Osteoblast (primary cell): ENCODE measurements at places on chromosomes 16 and 17. TPM values are rescaled to one million over a fixed set of nuclear protein-coding genes. Genes with fewer than 3 reads are reported as not detected.
A peak's percentile ranks its signal among the peaks of the same experiment; 100 is the strongest.

DNA sequence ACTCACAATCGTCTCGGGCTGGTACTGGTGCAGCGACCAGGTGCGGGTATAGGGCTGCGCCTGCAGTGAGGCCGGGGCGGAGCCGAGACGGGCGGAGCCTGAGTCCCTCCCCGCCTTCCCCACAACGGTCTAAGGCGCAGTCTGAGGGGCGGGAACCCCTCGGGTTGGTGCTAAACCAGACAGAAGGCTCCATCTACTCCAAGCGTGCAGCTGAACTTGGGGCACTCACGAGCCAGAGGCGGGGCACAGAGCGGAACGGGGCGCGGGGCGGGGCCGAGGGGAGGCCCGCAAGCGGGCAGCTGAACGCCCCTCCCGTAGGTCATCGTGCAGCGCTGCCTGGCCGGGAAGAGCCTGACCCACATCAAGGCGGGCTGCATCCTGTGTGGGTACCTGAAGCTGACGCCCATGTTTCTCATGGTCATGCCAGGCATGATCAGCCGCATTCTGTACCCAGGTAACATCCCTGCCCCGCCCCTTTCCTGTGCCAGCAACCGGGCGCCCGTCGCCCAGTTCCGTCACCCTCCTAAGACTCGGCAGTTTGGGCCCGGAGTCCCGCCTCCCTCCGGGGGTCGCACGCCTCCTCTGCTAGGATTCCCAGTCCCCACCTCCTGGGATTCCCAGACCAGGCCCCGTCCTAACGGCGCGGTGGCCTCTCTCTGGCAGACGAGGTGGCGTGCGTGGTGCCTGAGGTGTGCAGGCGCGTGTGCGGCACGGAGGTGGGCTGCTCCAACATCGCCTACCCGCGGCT, 5.0 kb downstream of the SLC5A2 start:
- H3K4me3 ChIP-seq = peak overlapping the region; percentile 63
- H3K4me1 ChIP-seq = peaks cover 8% of the 10 kb centered on the region
- no peak overlapping the region for H3K27ac ChIP-seq
- H3K27me3 ChIP-seq = peaks cover 37% of the 10 kb centered on the region
- peak; percentile 91 for DNase-seq

DNA sequence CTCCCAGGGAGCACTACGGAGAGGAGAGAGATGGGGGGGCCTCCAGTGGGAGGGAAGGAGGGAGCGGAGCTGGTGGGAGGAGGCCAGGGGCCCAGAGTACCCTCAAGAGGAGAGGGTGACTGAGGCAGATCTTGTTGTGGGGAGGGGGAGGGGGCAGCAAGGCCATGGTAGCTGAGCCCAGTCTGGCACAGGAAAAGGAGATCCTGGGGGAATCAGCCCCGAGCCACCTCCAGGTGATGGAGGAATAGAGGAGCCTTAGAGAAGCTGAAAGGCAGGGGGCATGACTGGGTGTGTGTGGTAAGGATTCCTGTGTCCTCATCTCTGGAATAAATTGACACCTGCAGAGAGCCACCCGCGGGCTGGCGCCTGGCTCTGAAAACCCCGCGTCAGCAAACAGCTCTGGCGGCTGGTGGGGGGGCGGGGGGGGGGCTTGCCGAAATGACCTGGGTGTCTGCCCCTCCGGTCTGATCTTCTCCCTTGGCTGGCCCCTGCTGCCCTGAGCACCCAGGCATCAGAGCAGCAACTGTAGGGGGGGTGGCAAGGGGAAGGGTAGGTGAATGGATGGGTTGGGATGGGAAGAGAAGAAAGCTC, 1.3 kb upstream of the NLGN2 start:
- no peak overlapping the region for H3K27ac ChIP-seq
- H3K36me3 ChIP-seq = peaks cover 22% of the 10 kb centered on the region
- no peak for DNase-seq
- H3K27me3 ChIP-seq = no peaks in the 10 kb centered on the region

GRCh38 chr17:50871364-50871763, 5.2 kb upstream of the TOB1 start:
- H3K4me1 ChIP-seq = peaks cover 20% of the 10 kb centered on the region
- no peak for DNase-seq
- no peaks in the 10 kb centered on the region for H3K36me3 ChIP-seq
- no peak overlapping the region for H3K4me3 ChIP-seq
- peaks cover 10% of the 10 kb centered on the region for H3K27me3 ChIP-seq

GRCh38 chr17:43907425-43907981, at the start of gene MPP2:
TSS of gene MPP2 (minus strand) at chr17:43907536. CDS start at chr17:43904460, 3,076 bp downstream.
- H3K27me3 ChIP-seq = peaks cover 41% of the 10 kb centered on the region
- peak within 1 kb of the TSS; percentile 76 for H3K4me3 ChIP-seq
- no peak within 1 kb of the TSS for H3K27ac ChIP-seq
- DNase-seq = peak; percentile 97
- peaks cover 15% of the 10 kb centered on the region for H3K4me1 ChIP-seq

EFCAB5 gene
- 0.29 and 0.36 TPM in 2 replicates for total RNA-seq

C17orf78 gene
- total RNA-seq = not detected in 2 replicates

- peak; percentile 92 for DNase-seq
- peaks cover 43% of the 10 kb centered on the region for H3K36me3 ChIP-seq
- H3K27me3 ChIP-seq = no peaks in the 10 kb centered on the region
- peak overlapping the region; percentile 99 for H3K4me3 ChIP-seq
These were observed 1.3 kb downstream of the FUS start for GRCh38 chr16:31181102-31181830.

DNA sequence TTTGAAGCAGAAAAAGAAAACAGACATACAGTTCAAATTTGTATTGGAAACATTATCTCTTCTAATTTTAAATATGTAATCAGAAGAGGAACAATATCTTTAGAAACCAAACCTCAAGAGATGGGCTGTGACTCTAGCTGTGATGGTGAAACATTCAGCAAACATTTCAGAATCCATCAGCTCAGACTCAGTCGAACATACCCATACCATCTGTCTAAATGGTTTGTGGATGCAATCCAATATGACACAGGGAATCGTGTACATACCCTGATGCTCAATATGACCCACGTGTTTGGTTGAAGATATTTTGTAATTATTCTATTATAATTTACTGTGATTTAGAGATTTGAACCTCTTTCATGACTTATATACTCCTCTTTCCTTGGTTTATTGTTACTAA, 665.2 kb upstream of the CDH8 start:
- no peaks in the 10 kb centered on the region for H3K27me3 ChIP-seq
- no peak for DNase-seq
- no peak overlapping the region for H3K27ac ChIP-seq
- no peaks in the 10 kb centered on the region for H3K36me3 ChIP-seq
- no peaks in the 10 kb centered on the region for H3K4me1 ChIP-seq

UNC13D gene
- total RNA-seq = 1.1 and 2.1 TPM in 2 replicates

- no peaks in the 10 kb centered on the region for H3K27me3 ChIP-seq
- no peak overlapping the region for H3K27ac ChIP-seq
- DNase-seq = peak; percentile 86
These were observed 8.8 kb upstream of the DNASE1 start for GRCh38 chr16:3645504-3646347.

DNA sequence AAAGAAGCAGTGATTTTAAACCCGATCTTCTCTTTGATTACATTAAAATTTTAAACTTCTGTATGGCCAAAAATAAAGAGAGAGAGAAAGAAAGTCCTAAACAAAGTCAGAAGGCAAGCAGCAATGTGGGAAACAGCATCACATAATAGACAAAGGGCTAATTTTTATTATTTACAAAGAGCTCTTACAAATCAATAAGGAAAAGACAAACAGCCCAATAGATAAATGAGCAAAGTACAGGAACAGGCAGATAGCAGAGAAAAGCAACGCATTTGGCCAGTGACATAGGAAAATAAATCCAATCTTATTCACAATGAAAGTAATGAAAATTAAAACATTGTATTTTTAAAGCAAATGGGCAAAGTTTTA, 93.1 kb downstream of the SALL1 start:
- H3K27ac ChIP-seq = no peak overlapping the region
- no peak overlapping the region for H3K4me3 ChIP-seq
- H3K36me3 ChIP-seq = no peaks in the 10 kb centered on the region
- no peaks in the 10 kb centered on the region for H3K4me1 ChIP-seq

DNA sequence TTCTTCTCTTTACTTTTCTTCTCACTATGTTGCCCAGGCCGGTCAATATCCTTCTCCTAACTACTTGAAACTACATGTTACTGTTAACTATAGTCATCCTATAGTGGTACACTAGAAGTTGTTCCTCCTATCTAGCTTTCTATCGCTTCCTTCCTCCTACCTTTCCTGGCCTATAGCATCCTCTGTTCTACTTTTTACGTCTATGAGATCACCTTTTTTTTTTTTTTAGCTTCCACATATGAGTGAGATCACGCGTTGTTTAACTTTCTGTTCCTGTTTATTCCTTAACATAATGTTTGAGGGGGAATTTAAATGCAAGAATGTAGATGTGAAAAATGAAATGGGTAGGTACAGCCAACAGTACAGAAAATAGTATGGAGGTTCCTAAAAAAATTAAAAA, 30.5 kb upstream of the YPEL2 start:
- no peak overlapping the region for H3K4me3 ChIP-seq
- H3K27me3 ChIP-seq = peaks cover 6% of the 10 kb centered on the region
- H3K36me3 ChIP-seq = no peaks in the 10 kb centered on the region
- no peak overlapping the region for H3K27ac ChIP-seq

DNA sequence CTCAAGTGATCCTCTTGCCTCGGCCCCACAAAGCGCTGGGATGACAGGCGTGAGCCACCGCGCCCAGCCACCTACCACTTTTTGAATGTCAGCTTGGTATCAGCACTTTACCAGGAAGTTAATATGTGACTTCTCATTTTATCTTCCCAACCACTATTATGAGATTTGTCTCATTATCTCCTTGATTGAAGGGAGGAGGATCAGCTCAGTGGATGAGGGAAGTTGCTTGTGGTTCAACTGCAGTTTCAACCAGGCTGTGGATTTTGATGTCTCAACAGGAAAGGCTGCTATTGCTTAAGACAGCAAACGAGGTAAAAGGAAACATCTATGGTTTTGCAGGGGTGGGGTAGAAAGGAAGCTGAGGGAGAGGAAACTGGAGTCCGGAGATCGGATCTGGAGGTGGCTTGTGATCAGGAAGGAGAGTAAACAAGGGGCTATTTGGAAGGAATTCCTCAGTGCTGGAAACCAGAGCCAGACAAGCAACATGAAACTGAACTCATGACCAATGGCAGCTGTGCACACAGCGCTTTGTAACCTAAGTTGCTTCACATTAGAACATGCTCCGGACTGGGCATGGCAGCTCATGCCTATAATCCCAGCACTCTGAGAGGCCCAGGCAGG, 180.5 kb downstream of the VPS53 start:
- no peak overlapping the region for H3K4me3 ChIP-seq
- H3K27me3 ChIP-seq = no peaks in the 10 kb centered on the region
- H3K4me1 ChIP-seq = peaks cover 9% of the 10 kb centered on the region
- no peak for DNase-seq

- H3K27ac ChIP-seq = peak overlapping the region; percentile 72
- peak overlapping the region; percentile 58 for H3K4me3 ChIP-seq
- H3K36me3 ChIP-seq = peaks cover 11% of the 10 kb centered on the region
- peaks cover 16% of the 10 kb centered on the region for H3K4me1 ChIP-seq
- no peak for DNase-seq
- no peaks in the 10 kb centered on the region for H3K27me3 ChIP-seq
These were observed 143.1 kb upstream of the KCNJ18 start for GRCh38 chr17:21549107-21549687.

- H3K4me1 ChIP-seq = no peaks in the 10 kb centered on the region
- DNase-seq = peak; percentile 81
- peaks cover 85% of the 10 kb centered on the region for H3K36me3 ChIP-seq
- H3K4me3 ChIP-seq = no peak overlapping the region
These were observed 57.7 kb downstream of the GTF3C1 start for GRCh38 chr16:27491894-27492587.

- H3K4me1 ChIP-seq = peaks cover 13% of the 10 kb centered on the region
- no peak for DNase-seq
- no peak overlapping the region for H3K27ac ChIP-seq
- peaks cover 32% of the 10 kb centered on the region for H3K27me3 ChIP-seq
These were observed 7.1 kb upstream of the SOX9 start for GRCh38 chr17:72113751-72114150.

DNA sequence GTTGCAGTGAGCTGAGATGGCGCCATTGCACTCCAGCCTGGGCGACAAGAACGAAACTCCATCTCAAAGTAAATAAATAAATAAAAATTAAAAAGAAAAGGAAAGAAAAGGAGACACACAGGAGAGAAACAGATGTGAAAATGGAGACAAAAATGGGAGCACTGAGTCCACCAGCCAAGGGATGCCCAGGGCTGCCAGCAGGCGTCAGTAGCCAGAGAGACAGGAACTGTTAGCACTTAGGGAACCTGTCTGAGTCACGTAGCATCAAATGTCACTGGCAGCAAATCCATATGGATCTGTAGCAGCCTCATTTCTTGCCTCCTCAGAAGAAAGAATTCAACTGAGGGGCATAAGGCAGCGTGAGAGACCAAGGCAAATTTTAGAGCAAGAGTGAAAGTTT, 79.7 kb downstream of the CYLD start:
- no peaks in the 10 kb centered on the region for H3K27me3 ChIP-seq
- H3K4me1 ChIP-seq = no peaks in the 10 kb centered on the region
- H3K27ac ChIP-seq = no peak overlapping the region

GRCh38 chr17:56431736-56432135, 161.8 kb upstream of the NOG start:
- no peak overlapping the region for H3K4me3 ChIP-seq
- H3K4me1 ChIP-seq = no peaks in the 10 kb centered on the region
- H3K27ac ChIP-seq = no peak overlapping the region
- no peaks in the 10 kb centered on the region for H3K36me3 ChIP-seq
- DNase-seq = no peak

DNA sequence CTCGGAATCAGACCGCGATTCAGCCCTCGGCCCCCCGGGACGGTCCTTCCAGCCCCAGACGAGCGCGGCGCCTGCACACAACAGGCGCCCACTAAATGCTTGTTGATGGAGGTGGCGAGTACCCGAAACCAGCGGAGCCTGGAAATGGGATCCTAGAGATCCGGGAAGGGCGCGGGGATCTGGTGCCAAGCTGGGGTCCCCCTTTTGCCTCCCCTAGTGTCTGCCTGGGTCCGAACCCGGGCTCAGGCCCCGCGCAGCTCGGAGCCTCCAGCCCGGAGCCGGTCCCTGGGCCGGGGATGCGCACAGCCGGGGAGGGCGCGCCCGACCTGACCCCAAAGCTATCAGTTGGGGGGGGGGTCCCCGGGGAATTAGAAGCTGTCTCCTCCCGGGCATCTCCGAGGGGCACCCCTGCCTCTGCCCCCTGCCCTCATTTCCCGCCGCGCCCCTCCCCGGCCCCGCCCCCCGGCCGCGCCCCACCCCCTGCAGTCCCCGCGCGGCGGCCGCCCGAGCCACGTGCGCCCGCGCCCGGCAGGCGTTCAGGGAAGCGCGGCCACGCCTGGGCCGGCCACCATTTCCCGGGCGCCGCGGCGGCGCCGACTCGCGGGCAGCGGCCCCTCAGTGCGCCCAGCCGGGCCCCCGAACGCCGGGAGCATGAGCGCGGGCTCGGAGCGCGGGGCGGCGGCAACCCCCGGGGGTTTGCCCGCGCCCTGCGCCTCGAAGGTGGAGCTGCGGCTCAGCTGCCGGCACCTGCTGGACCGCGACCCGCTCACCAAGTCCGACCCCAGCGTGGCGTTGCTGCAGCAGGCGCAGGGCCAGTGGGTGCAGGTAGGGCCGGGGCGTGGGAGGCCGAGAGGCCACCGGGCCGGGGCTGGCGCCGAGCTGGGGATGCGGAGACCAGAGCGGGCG, at the start of gene CPNE7:
CPNE7 (plus strand) TSS at position 512 of the 906 bp plus-strand sequence; CDS start at position 652, 140 bp downstream.
- peak; percentile 95 for DNase-seq
- peaks cover 7% of the 10 kb centered on the region for H3K36me3 ChIP-seq
- H3K27ac ChIP-seq = peak within 1 kb of the TSS; percentile 39
